Stimulated activated CD8-positive, alpha-beta memory T cell treated with anti-CD3 and anti-CD28 coated beads, Interleukin-7, amount 100 ng/mL, for 48 hours (primary cell): ENCODE measurements at places on chromosomes 13 and 19.

- DNase-seq, result no peak
Measured at GRCh38 chr19:54893406-54893805, 12.5 kb upstream of the NCR1 start.

GRCh38 chr13:102945324-102945815 is 99.5 kb downstream of the ERCC5 start:
- no peak for DNase-seq

DNA sequence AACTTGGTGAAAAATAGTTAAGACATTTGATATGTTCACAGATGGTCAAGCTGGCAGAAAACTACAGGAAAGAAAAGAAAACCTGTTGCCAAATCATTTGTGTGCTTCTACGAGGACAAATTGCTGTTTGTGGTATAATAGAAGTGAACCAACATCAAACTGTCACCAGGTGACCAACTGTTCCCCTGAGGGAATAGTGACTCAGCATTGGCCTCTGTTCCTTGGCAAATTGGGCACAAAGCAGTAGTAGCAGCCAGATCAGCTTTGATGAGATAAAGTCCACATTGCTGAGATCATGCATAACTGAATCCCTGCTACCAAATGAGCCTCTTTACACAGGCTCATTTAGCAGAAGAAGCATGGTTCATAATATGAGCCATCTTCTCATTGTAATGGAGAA is 103.5 kb downstream of the POSTN start:
- DNase-seq, result no peak

GRCh38 chr19:10648360-10648759 is 5.8 kb upstream of the ILF3 start:
- no peak for DNase-seq

GRCh38 chr13:36310417-36311108 is 12.9 kb upstream of the CCDC169 start:
- no peak for DNase-seq

DNA sequence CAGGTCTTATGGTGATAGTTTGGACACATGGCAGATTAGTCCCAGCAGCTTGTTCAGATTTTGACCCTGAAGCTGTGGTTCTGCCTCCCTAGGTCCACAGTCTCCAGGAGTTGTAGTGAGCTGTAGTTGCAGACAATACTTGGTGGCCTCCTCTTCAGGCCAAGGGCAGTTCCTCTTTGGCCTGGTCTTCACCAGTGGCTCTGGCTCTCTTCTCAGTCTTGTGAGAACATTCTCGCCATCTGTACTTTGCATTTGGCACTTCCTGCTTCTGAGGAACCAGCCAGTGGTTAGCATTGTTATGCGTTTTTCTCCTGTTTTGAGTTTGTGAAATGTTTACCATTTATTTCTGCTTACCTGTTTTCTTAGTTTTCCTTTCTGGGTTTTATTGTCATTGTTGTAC is 40.7 kb downstream of the PCCA start:
- DNase-seq, result no peak

- DNase-seq, result no peak
Measured at GRCh38 chr13:78401873-78402707, 201.3 kb downstream of the POU4F1 start.

GRCh38 chr19:23716792-23717191 is 29.8 kb upstream of the ZNF675 start:
- no peak for DNase-seq

DNA sequence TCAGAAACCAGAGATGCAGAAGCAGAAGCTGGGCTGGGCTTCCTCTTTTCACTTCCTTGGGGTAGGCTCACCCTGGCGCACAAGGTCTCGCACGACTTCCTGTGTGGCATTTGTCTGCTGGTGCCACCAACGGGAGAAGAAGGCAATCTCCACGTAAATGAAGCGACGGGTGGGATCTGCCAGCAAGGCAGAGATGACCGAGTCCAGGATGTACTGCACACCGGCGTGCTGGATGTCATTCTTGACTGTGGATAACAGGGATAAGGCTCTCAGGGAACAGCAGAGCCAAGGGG is 1.3 kb downstream of the MAN2B1 start:
- peak; percentile 43 for DNase-seq

- no peak for DNase-seq
Measured at GRCh38 chr13:23516702-23517101, 53.5 kb upstream of the TNFRSF19 start.

GRCh38 chr13:105627270-105627669 is 908.2 kb downstream of the EFNB2 start:
- DNase-seq, result no peak
